Esophagus squamous epithelium (tissue), 5 donors: ENCODE measurements at places on chromosomes 1 and 21. TPM values are rescaled to one million over a fixed set of nuclear protein-coding genes. Genes with fewer than 3 reads are reported as not detected.

DNA sequence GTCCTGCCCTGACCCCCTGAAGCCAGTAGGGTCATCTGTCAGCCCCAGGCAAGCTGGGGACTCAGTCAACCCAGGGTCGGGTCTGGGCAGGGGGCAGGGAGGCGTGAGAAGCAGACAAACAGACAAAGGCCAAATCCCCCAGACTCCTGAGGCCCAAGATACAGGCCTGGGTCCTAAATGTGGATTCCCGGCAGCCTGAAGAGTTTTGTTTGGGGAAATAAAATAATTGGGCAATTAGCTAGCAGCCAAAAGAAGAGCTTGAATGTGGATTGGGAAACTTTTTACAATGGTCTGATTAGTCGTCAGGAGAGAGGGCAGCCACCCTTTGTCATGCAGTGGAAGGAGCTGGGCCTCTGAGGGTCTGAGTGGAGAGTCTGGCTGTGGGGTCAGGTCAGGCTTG, 4.5 kb upstream of the LEFTY2 start:
- DNase-seq = no peak

DNA sequence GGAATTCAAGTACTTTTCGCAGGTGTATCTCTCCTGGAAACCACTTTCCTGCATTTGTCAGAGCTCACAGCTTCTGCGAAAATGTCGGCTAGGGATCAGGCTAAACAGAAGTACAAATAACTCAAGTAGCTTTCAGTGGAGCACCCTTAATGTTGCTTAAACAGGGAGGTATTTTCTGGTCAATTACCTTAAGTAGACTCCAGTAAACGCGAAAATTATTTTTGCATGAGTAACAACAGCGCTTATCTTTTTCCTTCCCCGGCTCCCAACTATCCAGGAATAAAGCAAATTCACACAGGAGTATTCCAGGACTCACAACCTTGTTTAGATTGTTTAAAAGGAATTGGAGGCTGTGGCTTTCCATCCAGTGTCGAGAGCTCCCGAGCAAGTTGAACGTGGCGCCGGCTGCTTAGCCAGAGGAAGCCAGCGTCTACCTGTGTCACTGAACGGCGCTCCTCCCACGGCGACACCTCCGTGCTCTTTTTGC, 7.3 kb upstream of the SIM2 start:
- no peak for DNase-seq

DNA sequence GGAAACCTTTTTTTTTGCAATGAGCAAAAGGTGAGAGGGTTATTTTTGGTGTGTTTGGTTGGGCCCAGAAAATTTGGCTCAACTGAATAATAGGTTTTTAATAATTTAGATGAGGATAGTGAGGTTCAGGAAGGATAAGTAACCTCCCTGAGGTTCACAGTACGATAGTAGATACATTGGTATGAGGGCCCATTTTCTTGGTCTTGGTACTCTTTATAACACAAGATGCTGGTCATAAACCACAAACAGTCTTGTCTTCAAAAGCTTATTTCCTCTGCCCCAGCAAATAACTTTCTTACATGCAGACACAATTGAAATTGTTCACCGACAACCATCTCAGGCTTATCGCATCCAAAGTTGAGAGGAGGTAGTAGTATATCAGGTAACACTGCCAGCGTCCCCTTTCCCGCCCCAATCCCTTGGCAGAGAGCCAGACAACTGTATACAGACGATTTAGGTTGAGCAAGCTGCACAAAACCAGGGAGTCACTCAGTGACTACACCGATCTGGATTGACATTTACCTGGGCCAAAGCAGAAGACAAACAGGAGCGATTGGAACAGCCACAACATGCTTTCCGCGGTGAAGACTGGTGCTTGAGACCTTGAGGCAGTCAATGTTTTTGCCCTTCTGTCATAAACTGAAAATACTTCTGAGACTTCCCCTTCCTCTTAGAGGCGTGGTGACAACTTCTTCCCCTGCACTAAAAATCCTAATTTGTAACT, at the start of gene SLAMF6:
SLAMF6 (minus strand) TSS at position 634 of the 724 bp plus-strand sequence; CDS start at position 571, 63 bp downstream.
- DNase-seq = no peak

DNA sequence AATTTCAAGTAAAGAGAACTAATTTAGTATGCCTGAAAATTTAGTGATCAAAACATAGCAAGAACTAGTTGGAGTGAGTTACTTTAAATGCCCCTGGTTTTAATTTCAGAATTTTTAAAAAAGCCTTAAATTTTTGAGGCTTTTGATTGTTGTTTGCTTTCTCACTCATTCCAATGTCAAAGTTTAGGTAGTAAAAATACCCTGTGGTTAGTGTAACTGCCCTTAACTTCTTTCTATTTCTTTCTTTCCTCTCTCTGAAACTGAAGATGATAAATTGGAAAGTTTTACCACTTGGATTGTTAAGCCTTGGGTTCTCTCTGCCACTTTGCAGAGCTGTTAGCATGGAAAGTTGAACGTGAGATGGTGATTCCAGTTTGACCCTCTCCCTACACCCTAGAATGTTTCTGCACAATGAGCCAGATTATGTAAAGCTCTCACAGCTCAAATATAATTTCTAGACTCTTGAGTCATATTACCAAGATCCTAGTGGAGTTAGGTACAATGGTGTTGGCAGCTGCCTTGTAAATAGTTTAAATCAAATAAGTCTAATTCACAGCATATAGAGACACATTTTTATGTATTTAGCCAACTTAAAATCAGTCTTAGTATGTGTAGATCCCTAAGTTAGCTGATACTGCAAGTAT, 192.4 kb upstream of the SGIP1 start:
- DNase-seq = no peak

Gene ALG6
- total RNA-seq = 6.8 TPM

- DNase-seq = no peak
Observed at GRCh38 chr1:167957710-167958109, 20.8 kb upstream of the MPC2 start.

DNA sequence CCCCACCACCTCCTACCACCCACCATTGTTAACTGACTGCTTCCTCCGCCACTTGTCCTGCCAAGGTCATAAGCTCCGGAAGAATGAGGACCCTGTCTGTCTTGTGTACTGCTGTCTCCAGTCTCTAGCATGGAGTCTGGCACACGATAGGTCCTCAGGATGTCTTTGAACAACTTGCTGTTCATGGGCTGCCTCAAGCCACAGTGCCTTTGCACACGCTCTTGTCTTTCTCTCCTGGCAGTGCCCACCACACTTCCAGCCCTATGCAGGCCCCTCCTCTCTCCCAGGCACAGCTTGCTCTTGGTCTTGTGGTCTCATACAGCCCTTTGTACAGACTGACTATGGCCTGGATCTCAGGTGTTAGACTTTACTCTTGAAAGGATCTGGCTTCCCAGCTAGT, 97.6 kb downstream of the ARHGEF10L start:
- no peak for DNase-seq

Gene RIMS3
- total RNA-seq = 2.5 TPM

GRCh38 chr21:43287795-43288755, 119.3 kb downstream of the CRYAA start:
- DNase-seq = no peak
